ENCODE measurements at places on chromosomes 12 and 14.

GRCh38 chr14:71638523-71639196, 293.6 kb upstream of the RGS6 start:
- DNase-seq = no peak

DNA sequence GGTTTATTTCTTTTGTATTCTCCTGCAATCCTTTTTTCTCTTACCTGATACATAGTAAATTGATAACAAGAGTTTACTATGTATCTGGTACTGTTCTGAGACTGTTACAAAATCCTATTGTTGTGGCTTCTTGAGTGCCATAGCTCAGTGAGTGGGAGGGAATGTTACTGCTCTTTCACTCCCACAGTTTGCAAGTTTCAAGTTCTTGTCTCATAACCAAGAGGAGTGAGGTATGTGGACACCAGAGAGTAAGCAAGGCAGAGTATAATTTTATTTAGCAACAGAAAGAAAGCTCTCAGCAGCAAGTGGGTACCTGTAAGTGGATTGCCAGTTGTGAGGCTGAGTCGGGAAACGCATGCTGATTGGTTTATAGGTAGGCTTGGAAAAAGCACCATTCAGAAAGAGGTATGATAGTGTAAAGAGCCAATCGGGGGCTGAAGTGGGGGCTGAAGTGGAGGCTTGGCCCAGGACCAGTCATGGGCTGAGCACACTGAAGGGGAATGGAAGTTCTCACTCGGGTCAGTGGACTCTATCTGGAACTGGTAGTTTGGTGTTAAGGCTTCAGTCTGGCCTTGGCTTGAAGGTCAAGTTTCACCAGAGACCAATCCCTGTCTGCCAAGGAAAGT, 850.8 kb downstream of the TMTC2 start:
- no peak for DNase-seq

DNA sequence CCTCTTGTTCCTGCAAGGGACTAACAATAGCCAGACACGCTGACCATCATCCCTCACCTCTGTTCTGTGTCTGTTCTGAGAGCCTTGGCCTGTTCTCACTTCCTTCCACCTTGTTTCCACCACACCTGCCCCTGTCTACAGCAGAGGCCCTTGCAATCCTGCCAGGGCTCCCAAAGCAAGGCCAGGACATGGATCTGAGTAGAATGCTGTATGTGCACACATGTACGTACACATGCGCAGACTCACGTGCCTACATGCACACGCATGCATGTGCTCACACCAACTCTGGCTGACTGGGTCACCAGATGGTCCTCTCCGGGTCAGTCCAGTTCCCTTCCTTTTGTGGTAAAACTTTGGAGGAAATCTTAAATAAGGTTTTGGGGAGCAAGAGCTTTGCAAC, 133.0 kb upstream of the C14orf180 start:
- DNase-seq = no peak

- no peak for DNase-seq
Observed at GRCh38 chr12:92468358-92469020, 234.3 kb upstream of the PLEKHG7 start.

- DNase-seq = no peak
Observed at GRCh38 chr14:31239741-31240140, 32.1 kb upstream of the HECTD1 start.

DNA sequence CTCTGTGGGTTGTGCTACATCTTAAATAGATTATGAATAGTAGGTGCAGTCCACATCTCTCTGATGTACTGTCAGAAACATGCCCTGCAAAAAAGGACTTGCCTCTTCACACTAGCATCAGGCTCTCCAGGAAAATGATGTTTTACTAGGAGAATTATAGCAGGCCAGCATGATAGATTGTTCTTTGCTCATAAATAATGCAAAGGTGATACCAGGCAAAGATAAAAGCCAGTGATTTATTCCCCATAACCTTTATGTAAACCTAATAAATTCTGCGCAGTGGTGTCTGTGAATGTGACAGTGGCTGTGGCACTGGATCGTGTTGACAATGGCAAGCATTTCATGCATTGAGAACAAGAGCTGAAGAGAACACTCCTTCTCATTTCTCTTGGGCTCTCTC, 646.5 kb upstream of the SEL1L start:
- DNase-seq = no peak

DNA sequence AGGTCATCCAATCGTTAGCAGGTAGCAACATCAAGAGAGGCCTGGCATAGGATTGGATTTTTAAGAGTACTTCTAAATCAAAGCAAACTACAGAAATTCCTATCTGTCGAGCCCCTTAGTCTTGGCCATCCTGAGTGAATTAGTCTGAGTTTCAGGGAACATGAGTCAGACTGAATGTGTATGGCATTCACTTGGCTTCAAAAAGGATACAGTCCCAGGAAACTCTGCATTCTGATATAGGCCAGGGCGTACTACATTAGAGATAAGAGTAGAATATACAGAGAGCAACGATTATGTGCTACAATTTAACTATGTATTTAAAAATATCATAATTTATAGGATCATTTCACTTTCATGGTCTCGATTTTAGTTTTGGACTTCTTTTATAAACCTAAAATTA, 242.2 kb downstream of the SOX5 start:
- no peak for DNase-seq

- no peak for DNase-seq
Observed at GRCh38 chr14:28745176-28745575, 21.4 kb upstream of the FOXG1 start.

DNA sequence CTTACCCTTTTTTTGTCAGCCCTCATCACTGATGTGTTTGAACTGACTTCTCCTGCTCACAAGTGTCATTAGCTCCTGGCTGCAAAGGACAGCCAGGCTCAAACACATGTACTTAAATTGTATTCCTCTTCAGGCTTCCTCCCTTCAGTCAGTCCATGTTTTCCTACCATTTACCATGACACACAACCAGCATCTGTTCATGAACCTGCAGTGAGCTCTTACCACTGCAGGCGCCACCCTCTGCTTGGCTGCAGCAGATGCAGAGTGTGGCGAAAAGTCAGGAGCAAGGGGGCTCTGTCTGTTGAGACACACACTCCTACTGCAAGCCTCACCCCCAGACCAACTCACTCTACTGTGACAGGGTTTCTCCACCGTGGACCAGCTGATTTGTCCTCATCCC, 70.2 kb downstream of the TSPAN11 start:
- no peak for DNase-seq

- no peak for DNase-seq
Observed at GRCh38 chr12:41942354-41942753, 202.3 kb downstream of the GXYLT1 start.
